GM13976 (cell line): ENCODE measurements at places on chromosomes 1 and 21.

DNA sequence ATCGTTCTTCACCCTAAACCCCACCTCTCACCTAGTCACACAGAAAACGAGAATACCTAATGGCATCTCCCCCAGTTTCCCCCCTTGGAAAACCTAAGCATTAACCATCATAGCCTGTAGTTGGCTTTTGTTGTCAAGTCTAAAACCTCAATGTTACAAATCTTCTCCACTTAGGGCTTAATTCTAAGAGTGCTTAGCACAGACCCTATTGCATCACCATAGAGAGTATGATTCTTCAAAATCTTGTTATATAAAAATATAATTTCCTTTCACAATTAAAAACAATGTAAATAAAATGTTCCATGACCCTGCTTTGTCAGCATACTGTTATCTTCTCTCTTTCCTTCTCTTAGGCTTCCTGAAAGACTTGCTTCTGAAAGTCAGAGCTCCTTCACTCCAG is 263.2 kb upstream of the RGS18 start:
- DNase-seq = no peak

DNA sequence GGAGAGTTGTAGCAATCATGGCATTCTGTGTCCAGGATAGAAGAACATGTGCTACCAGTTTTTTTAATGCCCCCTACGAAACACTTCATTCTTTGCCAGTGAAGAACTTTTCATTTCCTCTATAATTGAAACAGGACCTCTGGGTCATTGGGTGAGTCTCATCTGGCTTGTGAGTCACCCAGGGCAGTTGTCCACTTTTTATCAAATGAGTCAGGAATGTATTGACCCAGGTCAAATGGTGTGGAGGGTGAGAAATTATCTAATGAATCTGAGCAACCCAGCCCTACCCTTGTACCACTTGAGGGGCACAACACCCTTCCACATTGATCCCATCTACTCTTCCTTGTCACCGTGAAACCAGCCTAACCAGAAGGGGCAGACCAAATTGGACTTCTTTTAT is 417.3 kb upstream of the PROX1 start:
- DNase-seq = no peak

GRCh38 chr1:204493145-204493983 is 1.2 kb downstream of the PIK3C2B start:
- DNase-seq = no peak

- DNase-seq = no peak
These were observed 85.0 kb downstream of the PRDM2 start for GRCh38 chr1:13784971-13785370.

DNA sequence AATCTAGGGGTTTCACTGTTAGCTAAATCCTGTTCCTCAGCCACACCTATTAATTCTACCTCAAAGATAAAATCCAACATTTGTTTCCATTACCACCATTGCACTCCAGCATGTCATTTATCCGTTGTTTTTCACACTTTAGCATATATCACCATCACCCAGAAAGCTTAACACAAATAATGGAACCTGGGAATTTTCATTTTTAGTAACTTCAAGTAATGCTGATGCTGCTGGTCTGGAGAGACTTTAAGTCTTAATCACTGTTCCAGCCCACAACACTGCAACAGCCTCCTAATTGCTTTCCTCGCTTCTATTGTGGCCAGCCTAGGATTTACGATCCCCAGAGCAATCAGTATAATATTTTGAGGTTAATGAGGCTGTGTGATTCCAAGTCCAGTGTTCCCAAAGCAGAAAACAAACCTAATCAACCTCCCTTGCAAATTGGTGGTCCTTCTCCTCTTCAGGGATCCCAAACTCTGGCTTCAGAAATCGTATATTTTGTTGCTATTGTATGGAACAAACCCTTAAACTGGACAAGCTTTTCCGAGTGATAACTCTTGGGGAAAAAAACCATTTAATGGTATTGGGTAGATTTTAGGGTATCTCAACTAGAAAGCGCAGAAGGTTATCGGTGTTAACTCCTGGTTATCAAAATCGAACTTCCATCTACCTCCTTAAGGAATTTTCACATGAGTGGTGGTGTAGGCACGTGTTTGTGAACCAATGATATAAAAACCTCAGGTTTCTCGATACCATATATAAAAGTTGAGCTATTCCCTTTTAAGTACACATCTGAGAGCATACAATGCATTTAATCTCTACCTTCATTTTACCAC is 50.0 kb upstream of the BOLA1 start:
- DNase-seq = no peak

DNA sequence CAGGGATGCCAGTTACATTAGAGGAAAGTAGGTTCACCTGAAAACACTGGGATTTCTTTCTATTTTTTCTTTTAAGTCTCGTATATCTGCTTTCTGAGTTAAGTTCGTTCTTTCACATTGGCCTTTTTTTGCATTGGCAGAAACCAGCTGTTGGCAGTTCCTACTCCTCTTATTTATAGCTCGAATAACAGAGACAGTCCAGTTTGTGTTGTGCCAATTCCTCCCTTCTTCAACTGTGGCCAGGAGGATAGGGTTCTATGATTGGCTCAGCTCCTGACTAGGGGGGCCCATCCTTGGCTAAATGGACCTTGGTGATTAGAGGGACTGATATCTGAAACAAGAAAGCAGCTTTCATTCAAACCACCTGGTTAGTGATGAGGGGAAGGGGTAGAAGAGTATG is 115.8 kb downstream of the RPS6KC1 start:
- DNase-seq = no peak

GRCh38 chr1:201019321-201019977 is 4.1 kb downstream of the KIF21B start:
- peak; percentile 91 for DNase-seq

GRCh38 chr1:24822887-24823286 is 77.6 kb downstream of the CLIC4 start:
- no peak for DNase-seq

DNA sequence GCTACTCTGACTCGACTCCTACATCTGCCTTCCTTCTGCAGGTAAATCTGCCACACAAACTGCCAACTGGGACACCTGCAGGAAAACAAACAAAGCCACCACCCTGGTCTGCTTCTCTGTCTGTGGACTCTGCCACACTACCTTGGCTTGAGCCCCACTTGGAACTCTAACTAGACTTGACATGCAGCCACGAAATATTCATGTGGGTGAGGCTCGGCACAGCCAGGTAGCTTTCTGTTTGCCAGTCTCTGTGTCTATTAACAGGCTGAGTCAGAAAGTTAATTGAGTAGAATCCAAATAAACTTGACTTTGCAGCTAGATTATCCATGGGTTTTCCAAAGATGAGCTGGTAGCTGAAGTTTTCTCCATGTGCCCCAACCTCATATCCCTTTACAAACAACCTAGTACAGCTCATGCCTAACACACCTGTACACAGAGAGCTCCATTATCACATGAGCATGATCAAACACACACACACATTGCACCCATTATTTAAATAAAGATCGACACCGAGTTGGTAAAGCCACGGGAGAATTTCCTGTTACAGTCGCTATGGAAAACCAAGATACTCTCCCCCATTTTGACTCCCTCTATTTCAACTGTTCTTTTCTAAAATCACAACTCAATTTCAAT is 808 bp downstream of the C1orf116 start:
- no peak for DNase-seq

- no peak for DNase-seq
These were observed 32.0 kb upstream of the IL10 start for GRCh38 chr1:206804156-206804737.

DNA sequence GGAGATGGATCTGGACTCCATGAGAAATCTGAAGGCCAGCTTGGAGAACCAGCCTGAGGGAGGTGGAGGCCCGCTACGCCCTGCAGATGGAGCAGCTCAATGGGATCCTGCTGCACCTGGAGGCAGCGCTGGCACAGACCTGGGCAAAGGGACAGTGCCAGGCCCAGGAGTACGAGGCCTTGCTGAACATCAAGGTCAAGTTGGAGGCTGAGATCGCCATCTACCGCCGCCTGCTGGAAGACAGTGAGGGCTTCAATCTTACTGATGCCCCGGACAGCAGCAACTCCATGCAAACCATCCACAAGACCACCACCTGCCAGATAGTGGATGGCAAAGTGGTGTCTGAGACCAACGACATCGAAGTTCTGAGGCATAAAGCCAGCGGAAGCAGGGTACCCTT is 601.5 kb upstream of the ZP4 start:
- DNase-seq = no peak

GRCh38 chr1:92503043-92503925 is 16.6 kb upstream of the GFI1 start:
- DNase-seq = peak; percentile 41
